Retinal pigment epithelial cell (primary cell): ENCODE measurements at places on chromosomes 1 and 21.

DNA sequence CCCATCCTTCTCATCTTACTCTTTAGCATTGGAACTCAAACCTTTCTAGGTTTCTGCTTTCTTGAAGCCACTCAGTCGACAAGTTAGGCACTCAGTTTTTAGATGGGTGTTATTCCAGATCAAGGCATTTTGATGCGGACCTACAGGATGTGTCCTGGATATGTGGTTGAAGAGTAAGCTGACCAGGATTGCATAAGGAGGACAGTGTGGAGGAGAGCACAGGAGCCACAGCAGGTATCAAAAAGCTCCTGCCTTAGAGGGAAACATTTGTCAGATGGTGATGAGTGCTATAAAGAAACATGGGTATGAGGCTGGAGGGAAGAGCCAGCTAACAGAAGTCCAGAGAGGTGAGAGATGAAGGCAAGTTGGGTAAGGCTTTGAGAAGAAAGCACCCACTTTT lies 33.9 kb upstream of the OPRD1 start:
- DNase-seq = no peak

DNA sequence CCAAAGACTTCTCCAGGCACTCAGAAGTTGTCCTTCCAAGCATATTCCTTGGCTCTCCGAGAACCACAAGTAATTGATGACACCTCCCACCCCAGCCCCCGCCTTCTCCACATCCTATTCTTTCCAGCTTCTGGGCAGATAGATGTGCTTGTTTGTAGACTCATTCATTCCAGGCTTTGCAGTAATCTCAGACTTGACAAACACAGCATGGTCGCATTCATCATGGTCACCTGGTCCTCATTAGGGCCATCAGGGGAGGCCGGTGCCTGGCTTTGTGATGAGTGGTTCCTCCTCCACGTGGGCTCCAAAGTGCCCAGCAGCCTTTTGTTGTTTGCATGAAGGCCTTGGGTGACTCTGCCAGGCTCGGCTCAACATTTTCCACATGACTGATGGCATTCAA lies 28.5 kb upstream of the KCNE2 start:
- DNase-seq = peak; percentile 54

DNA sequence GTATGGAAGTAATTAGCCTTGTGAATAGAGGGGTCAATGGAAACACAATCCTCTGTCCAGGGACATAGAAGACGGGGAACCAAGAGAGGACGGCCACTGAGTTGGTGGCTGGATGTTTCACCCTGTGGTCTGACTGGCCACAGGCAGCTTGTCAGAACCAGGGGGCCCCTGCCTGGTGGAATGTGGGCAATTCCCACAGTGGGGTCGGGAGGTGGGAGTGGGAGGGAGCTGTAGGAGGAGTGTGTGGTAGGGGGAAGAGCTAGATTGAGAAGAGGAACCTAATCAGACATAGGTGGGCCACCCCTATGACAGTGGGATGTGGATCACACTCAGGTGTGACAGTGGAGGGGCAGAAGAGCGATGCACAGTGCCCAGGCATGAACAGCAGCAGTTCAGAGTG lies 31.3 kb downstream of the TRIM62 start:
- DNase-seq = no peak

DNA sequence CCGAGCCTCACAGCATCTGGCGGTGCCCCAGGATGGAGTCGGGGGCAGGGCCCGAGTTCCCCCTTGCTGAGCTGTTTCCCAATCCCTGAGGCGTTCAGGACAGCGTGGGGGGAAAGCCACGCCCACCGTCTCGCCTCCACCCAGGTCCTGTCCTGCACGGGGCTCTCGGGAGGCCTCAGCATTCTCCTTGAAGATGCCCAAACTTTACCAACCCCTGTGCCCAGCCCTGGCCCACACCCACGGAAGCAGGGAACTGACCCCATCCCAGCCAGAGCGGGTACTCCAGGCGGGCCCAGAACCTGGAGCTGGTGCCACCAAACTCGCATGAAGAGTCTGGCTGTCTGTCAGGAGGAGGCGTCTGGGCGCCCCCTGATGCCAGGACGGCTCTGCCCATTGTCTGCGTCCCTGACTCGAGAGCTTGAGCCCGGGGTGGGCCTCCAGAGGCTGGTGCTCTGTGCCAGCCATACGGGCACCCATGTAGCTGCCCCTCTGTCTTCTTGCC lies 35.3 kb upstream of the POFUT2 start:
- DNase-seq = no peak

- DNase-seq = no peak
Measured at GRCh38 chr1:89932598-89933364, 62.1 kb upstream of the ZNF326 start.
